GM23338 (cell line): ENCODE measurements at places on chromosomes 2 and 18.

GRCh38 chr18:7958081-7958896, 391.2 kb downstream of the PTPRM start:
- DNase-seq, result no peak

GRCh38 chr2:195434346-195434745, 222.7 kb upstream of the SLC39A10 start:
- no peak for DNase-seq

DNA sequence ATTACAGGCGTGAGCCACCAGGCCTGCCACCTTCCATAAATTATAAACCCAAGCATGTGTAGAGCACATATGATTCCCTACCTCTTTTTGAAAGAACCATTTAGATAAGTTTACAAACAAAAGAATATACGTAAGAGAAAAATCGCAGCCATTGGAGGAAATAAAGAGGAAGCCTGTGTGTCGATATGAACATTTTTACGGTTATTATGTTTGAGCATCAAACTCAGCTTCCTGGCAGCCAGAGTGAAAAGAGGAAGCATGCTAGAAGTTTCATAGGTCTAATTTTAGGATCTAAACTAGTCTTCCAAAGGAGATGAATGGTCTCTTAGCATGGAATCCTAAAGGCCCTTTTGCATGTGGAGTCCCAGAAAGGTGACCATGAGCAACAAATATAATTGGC, 104.3 kb downstream of the PLB1 start:
- DNase-seq, result no peak

DNA sequence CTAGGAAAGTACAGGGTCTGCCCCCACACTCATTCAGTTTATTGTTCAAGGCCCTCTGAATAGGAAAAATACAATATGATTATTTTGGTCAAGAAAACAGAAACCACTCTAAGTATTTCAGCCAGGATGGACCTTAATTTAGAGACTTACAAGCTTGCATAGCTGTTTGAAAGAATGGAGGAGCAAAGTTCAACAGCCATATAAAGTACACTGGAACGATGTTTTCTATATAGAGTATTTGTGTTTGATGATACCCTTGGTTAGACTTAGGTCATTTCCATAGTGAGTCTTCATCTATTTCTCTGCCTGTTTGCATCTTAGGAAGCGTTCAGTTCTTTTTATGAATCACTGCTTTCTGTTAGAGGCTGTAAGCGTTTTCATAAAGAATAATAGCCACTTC, 366.2 kb downstream of the NUP35 start:
- DNase-seq, result no peak

DNA sequence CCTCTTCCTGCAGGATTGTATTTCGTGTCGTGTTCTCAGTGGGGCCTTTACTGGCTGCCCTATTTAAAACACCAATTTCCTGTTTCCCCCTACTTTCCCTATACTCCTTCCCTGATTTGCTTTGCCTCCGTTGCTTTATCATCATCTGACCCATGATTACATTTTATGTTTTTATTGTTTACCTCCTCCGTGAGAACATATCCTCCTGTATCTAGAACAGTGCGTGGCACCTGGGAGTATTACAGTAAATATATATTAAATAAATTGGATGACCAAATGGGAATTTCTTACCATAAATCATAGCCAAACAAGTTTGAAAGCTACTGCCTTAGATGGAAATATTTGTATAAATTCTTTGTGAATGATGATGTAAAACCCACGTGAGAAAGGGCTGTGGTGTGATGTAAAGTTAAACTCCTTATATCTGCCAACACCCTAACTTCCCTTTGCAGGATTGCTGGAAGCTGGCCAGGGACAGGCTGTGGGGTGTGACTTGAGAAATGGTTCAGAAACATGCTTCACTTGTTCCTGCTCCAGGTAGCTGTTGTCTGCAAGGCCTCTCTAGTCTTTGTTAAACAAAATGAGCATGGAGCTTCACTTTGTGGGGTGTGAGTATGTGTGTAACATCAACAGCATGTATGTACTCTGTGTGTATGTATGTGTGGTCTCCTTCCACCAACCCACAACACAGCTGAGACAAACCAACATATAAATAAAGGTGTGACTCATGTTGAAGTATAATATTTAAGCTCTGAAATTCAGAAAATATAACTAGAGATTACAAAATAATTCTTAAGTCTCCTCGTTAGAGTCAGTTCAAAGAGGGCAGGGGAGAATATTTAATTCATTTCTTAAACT, 40.3 kb downstream of the LHCGR start:
- DNase-seq, result no peak

- DNase-seq, result no peak
These were observed 11.4 kb upstream of the MEIS1 start for GRCh38 chr2:66423391-66424124.

GRCh38 chr2:99573634-99574251, 83.9 kb upstream of the REV1 start:
- no peak for DNase-seq

GRCh38 chr2:37325625-37326071, 1.0 kb upstream of the PRKD3 start:
- DNase-seq, result no peak

GRCh38 chr2:25867396-25868003, 10.8 kb downstream of the ASXL2 start:
- peak; percentile 60 for DNase-seq

DNA sequence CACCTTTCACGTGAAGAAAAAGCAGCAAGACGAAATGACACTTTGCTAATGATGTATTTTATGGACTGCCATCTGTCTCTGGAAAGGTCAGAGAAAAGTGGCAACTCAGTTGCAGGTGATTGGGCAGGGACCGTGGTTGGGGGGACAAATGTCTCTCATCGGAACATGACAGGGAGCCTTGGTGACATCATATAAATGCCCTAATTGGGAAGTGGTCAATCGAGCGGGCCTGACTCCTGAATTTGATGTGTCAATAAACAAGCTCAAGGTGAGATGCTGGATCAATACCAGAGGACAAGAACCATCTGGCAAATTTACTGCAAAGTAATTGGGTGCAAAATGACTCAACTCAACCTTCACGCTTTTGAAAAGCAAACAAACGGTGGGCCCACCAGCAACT, 151.9 kb upstream of the SKOR2 start:
- DNase-seq, result no peak

DNA sequence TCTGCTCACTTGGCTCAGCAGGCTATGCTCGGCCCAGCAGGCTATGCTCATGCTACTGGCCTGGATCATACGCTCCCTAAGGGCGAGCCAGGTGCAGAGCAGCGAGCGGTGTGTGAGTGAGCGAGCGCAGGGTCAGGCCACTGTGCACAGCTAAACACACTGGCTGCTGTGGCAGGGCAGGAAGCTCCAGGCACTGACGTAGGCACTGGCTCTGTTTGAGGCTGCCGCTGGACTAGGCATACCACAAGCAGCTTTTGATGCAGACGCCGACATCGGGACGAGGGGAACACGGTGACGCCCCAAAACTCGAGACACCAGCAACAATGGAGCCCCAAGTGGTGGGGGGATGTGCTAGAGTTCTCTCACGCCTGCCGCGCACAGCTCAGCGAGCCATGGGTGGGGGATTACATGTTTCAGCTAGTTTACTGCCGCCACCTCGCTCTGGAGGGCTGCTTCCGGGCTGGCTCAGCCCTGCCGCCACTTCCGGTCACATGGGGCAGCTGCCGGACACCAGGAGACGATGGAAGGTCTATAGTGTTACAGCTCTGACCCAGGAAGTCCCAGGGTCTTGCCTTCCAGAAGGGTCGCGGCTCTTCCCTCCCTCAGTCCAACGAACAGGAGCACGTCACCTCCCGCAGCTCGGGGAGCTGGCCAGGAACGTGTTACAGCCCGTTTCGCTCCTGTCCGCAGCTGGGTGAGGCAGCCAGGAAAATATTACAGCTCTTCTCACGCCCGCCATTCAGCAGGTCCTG, 1176.9 kb upstream of the LRRTM1 start:
- DNase-seq, result peak; percentile 3

DNA sequence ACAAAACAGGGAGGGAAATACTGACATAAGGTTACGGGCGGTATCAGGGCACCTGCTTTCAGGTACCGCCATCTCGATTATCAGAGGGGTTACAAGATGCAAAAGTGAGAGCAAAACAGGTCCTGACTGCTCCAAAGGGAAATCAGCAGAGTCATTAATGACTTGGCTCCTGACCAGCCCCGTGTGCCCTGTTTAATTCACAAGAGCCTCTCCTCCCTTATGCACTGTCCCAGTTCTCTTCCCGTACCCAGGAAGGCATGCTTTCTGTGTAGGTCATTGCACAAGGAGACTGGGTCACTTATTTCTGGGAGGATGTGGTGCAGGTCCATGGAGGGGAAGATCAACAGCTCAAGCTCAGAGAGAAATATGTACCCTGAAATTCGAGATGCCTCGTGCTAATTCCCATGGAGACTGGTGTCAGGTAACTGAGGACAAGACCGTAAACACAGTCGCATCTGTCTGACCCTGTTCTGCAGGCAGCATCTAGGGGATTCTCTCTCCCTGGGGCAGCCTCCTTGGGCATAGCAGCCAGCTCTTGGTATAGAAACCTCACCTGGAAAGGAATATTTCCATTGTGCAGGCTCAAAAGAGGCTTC, 79.9 kb downstream of the HNRNPLL start:
- DNase-seq, result peak; percentile 61

DNA sequence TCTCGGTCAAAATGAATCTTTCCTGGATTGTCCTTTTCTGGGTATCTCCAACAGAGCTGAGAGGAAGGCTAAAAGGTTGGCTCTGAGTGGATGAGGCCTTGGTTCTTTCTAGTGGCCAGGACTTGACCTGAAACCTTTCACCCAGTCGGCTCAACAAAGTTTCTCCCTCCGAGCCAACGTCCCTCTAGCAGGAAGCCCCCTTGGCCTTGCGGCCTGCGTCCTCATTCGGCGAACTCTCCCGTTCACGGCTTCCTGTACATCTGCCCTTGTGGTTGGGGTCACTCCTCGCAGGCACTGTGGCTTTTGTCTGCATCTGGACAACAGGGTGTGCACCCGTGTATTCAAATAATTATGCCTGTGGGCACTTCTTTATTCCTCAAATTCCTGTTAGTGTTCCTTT, 9.4 kb upstream of the SIX3 start:
- DNase-seq, result peak; percentile 68

GRCh38 chr18:9683418-9684396, 24.4 kb upstream of the RAB31 start:
- DNase-seq, result peak; percentile 23

DNA sequence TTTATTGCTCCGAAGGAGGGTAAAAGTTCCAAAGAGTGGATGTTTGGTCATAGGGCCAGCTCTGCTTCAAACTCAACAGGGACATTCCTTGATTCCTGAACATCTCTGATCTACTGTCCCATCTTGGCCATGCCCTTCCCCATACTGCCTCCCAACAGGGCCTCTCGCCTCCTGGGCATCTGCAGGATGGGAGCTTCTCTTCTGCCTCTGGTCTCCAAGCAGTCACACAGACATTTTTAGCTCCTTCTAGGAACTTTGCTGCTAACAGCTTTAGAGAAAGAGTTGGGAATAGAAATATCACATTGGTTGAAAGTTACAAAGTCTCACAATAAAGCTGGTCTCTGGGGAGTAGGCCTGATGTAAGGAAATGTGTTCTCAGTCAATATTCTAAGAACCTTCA, 9.4 kb upstream of the DGUOK start:
- no peak for DNase-seq

DNA sequence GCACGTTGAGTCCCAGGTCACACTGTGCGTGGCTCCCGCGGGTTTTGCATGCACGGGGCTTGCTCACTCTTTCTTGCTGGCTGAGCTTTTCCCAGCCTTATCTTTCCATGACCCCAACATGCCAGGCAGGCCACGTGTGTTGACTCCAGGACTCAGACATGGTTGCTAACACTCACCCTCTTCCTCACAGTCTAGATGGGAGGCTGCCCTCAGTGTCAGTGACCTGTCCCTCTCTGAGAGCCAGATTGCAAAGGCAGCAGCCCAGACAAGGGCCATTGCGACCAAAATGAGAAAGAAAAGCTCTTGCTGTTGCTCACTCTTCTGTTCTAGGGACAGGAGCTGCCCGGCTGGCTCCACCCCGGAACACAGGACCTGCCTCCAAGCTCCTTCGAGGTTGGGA, 113.7 kb downstream of the TMEM18 start:
- DNase-seq, result no peak

GRCh38 chr2:181311837-181312236, 145.3 kb upstream of the ITGA4 start:
- DNase-seq, result no peak

- DNase-seq, result no peak
These were observed 14.0 kb downstream of the CXCR1 start for GRCh38 chr2:218152777-218153176.

DNA sequence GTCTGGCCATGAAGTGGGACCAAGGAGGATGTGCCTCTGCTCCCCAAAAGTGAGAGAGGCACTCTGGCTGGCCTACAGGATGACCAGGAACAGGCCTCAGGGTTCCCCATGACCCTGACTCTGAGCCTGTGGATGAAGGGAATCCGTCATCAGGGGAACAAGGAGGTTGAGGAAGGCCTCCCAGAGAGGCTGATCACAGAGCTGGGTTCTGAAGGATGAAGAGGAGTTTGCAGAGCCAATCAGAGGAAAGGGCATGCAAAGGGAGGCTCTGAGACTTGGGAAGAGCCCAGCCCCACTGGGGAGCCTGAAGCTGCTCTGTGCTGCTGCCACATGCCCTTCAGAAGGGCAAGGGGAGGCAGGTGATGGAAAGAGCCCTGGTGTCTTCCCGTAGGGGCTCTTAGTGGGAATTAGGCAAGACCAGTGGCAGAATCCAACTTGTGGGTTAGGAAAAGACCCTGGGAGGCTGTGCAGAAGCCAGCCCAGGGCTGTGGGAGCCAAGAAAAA, 141.3 kb upstream of the ID2 start:
- no peak for DNase-seq

- no peak for DNase-seq
These were observed 513.9 kb upstream of the MEX3C start for GRCh38 chr18:51711298-51711889.

DNA sequence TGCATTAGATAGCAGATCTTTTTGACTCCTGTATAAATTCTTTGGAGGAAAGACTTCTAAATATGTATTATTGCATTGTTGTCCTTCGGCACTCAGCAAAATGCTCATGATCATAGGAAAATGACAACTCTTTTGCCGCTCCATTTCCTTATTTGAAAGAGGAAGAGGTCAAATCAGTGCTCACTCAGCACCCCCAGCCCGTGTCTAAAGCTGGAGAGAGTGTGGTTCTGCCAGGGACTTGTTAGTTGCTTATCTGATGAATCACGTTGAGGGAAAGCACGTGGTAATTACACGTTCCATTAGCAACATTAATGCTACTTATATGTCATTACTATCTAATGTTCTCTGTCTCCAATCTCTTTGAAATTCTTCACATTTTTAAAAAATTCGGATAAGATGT, 46.0 kb upstream of the MBP start:
- DNase-seq, result no peak

GRCh38 chr2:172442072-172442895, 14.9 kb downstream of the ITGA6 start:
- DNase-seq, result no peak
